Stimulated activated naive CD4-positive, alpha-beta T cell treated with Interleukin-2 at 50 U/mL for 16 hours (primary cell): ENCODE measurements at places on chromosomes 4 and X.

- no peak for DNase-seq
Measured at GRCh38 chrX:84469226-84469625, 33.0 kb downstream of the HDX start.

- DNase-seq, result no peak
Measured at GRCh38 chr4:185016946-185017758, 1.1 kb upstream of the HELT start.

- no peak for DNase-seq
Measured at GRCh38 chrX:23478056-23478455, 143.4 kb downstream of the PTCHD1 start.

DNA sequence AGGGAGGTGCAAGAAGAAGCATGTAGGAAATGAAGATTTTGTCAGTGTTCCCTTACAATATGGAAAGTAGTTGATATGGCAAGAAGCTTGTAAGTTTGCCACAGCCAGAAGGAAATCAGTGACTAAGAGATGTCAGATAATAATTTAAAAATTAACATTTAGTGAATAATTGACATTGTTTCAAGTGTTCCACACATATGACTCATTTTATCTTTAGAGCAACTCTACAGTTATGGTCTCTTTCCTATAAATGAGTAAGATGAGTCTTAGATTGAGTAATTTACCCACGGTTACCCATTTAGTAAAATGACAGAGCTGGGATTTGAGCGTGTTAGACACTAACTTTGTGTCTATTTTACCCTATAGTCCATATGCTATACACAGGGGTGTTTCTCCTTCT, 300.3 kb upstream of the IRS4 start:
- no peak for DNase-seq

GRCh38 chrX:154712781-154713740, 37.8 kb downstream of the GAB3 start:
- DNase-seq, result no peak

GRCh38 chr4:13543839-13544605, at the start of gene NKX3-2:
Gene NKX3-2 (minus strand): TSS chr4:13544508. CDS start chr4:13544414, 94 bp downstream.
- DNase-seq, result no peak

- DNase-seq, result no peak
Measured at GRCh38 chr4:8600686-8601085, 8.1 kb downstream of the CPZ start.

GRCh38 chrX:8864161-8864560, 63.0 kb upstream of the FAM9A start:
- DNase-seq, result no peak

- DNase-seq, result no peak
Measured at GRCh38 chr4:153093802-153094201, 110.4 kb upstream of the TRIM2 start.

DNA sequence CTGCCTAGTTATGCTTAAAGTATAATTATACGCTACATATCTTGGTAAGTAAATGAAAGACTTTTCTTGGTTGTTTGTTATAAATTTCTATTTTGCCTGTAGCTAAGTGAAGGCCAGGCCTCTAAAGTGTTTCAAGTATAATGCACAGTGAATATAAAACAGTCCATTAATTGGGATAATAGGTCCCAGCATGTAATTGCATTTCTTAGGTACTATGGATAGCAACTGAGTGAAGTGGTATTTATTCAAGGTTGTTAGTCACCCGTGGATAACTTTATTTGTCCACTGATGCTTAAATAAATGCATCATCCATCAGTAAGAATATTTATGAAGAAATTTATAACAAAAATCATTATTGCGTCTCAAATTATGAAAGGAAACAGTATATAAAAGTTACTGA, 59.1 kb downstream of the TEX13C start:
- DNase-seq, result no peak

DNA sequence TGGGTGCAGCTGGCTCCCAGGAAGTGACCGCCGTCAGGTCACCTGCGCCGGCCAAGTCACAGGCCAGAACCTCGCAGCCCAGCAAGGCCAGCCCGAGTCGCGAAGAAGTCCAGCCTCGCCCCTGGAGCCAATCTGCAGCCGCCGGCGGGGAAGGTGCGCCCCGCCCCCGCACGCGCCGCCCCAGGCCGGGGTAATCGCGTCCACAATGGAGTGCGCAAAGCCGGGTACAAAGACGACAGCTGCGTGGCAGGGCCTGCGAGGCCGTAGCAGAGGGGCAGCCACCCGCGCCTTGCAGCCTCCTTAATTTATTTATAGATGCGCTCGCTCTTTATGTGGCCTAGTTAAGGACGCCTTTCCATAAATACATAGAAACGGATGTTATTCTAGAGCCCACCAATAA, 139.4 kb upstream of the CPEB2 start:
- no peak for DNase-seq

GRCh38 chr4:3880615-3881120, 114.5 kb downstream of the ADRA2C start:
- DNase-seq, result peak; percentile 54

DNA sequence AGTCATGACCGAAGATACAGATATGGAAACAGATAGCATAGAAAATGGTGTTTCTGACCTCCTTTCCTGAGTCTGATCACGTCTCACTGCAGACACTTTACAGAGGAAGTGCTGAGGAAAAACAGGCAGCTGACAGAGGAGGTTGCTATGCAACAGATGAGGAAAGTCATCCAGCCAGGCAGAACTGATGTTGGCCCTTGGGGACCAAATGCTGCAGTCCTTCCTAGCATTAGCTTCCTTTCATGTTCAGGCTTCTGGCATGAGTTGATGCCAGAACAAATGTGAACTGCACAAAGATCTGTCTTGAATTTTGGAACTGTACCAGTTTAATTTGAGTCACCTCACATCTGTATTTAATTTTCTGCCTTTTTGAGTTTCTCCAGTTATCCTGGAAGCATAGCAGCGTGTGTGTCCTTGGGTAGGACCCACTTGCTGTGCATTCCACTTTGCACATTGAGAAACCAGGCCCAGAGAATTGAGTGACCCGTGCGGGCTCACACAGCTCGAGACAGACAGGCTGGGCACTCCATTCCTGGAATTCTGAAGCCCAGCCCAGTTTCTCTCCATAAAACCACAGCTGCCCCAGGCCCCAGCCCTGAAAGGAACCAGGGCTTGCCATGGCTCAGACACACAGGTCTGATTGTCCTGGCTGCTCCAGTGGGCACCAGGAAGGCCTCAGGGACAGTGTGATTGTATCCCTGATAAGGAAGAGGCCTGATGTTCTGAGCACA, 1.4 kb upstream of the MAGED1 start:
- no peak for DNase-seq

- no peak for DNase-seq
Measured at GRCh38 chr4:112894951-112895350, 154.5 kb upstream of the ANK2 start.

DNA sequence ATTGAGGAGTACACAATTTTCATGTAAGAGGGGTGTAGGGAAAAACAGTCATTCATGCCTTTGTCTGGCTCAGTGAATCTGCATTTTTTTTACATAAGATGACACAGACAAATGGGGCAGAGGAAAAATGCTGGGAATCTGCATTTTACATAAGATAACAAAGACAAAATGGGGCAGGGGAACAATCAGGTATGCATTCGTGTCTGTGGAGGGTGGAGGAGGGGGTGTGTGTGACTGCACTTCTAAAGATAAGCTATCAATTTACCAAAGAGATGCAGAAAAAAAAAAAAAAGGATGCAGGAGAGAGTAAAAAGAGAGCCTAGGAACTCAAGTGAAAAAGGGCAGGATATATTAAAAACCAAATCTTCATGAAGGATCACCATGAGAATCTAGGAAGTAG, 637.4 kb downstream of the ZNF674 start:
- no peak for DNase-seq

DNA sequence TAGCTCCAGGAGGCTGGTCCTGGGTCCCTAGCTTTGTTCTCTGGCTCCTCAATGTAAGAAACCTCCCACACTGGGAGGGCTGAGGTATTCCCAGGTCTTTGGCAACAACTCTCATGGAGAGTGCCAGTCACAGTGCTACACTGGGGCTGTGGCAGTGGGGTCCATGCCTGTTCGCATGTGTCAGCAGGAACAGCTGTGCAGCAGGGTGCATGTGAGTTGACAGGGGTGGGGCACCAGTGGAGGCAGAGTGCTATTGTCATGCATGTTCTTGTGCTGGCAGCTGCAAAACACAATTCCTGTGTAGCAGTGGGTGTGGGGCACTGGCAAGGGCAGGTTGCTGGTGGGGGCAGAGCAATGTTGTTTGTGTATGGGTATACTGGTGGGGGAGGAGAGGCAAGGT, 246.0 kb downstream of the CXXC4 start:
- no peak for DNase-seq
